ENCODE measurements at places on chromosomes 12 and 14.
A peak's percentile ranks its signal among the peaks of the same experiment; 100 is the strongest.

GRCh38 chr14:103495854-103496253 lies 26.8 kb downstream of the CKB start:
- no peak for DNase-seq

DNA sequence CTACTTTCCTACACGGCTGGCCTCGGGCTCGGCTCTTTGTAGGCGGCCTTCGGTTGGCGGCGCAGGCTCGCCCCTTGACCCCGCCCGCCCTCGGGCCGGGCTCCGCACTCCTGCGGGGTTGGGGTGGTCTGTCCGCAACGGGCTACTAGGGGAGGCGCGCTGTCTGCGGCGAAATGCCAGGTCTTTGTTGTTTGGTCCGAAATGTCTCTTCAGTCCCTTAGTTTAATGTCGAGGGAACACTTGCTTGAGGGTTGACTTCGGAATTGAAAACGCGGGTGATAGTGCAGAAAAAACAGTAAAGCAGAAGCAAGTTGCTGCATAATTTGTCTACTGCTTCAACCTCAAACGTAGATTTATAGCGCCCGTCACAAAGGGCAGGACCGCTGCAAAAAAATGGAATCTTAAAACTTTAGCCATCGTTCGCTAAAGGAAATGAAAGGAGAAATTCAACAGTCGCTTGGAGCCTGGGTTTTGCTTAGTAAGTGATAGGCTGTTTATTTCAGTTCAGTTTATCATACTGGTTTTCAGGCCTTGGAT lies 390 bp downstream of the JKAMP start:
- DNase-seq = no peak

DNA sequence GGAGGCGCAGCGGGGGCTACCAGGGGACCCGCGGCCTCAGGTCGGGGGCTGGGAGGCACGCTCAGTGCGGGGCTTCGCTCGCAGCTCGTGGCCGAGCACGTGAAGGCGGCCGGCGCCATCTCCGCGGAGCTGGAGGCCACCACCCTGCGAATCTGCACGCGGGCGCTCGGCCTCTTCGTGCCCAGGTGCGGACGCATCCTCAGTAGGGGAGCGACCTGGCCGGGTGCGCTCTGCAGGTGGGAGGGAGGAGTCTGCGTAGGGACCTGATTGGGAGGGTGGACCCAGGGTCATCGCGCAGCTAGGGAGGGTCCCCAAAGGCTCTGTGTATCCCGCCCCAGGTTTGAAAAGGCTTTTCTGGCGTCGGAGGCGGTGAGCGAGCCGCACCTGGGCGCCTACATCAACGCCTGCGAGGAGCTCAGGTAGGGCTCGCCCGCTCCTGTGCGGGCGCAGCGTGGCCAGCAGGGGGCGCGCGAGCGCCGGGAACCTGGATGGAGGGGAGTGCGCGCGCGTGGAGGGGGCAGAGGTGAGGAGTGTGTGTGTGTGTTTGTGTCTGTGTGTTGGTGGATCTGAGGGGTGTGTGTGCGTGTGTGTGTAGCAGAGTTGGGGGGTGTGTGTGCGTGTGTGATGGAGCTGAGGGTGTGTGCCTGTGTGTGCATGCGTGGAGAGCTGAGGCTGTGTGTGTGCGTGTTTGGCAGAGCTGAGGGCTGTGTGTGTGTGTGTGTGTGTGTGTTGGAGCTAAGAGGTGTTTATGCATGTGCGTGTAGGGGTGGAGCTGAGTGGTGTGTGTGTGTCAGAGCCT lies 10.3 kb downstream of the EXOC3L4 start:
- DNase-seq = peak; percentile 30

DNA sequence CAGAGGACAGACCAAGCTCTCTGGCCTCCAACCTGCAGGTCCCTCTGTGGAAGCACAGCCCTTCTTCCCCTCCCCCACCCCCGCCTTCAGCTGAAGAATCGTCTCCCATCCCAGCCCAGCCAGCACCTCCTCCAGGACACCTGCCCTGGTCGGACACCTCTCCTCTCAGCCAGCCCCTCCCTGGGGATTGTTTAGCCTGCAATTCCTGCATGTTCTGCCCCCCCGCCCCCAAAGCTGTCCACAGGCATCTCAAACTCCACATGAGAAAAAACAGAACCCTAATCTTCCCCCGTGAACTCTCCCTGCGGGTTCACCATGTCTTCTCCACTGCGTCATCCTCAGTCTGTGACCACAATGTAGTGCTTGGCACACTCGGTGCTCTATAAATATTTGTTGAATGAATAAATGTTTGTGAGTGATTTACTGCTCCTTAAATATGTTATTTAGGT lies 24.1 kb downstream of the PRIMA1 start:
- DNase-seq = no peak

- no peak for DNase-seq
These were observed 10.8 kb downstream of the HIP1R start for GRCh38 chr12:122845865-122846621.

GRCh38 chr12:58916921-58917511 lies 3.3 kb downstream of the LRIG3 start:
- DNase-seq = no peak

DNA sequence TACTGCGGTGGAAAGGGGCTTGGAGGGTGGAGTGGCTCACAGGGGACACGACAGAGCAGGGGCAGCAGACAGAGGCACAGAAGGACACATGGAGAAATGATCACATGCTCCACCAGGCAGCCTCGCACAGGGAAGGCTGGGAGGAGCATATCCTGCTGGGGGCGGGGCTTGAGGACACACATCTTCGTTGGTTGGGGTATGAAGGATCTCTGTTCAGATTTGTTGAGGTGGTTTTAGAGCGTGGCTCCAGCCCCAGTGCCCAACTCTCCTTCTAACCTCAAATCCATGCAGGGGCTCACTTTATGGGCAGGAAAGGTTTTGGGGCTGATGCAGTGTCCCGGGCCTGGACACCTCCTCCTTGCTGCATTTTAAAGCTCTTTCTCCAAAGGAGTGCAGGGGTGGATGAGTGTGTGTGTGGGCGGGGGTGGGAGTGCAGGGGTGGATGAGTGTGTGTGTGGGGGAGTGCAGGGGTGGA lies 733 bp upstream of the P3H3 start:
- DNase-seq = no peak

DNA sequence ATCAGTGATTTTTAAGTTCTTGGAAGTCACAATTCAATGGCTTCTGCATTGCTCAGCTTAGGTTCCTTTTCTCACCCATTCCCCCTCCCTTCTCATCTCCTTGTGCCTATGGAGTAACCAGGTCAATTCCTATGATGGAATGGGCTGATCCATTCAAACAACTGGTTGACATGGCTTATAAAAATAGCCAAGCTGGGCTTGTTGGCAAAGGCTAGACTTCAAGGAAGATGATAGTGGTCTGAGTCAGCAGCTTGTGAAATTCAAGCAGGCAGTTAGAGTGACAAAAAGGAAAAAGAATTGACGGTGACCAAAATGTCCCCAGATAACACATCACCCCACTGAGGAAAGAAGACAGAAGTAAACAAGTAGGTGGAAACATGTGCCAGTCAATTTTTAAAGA lies 119.9 kb upstream of the PCED1B start:
- DNase-seq = no peak
